ENCODE measurements at places on chromosomes 16 and 17. TPM values are rescaled to one million over a fixed set of nuclear protein-coding genes. Genes with fewer than 3 reads are reported as not detected.

PPP1R27 gene
- not detected for total RNA-seq

TRPV3 gene
- total RNA-seq = 0.66 TPM

- no peak for DNase-seq
- no peaks in the 10 kb centered on the region for H3K27me3 ChIP-seq
These were observed 131.2 kb upstream of the FAM20A start for GRCh38 chr17:68732301-68732749.

DNA sequence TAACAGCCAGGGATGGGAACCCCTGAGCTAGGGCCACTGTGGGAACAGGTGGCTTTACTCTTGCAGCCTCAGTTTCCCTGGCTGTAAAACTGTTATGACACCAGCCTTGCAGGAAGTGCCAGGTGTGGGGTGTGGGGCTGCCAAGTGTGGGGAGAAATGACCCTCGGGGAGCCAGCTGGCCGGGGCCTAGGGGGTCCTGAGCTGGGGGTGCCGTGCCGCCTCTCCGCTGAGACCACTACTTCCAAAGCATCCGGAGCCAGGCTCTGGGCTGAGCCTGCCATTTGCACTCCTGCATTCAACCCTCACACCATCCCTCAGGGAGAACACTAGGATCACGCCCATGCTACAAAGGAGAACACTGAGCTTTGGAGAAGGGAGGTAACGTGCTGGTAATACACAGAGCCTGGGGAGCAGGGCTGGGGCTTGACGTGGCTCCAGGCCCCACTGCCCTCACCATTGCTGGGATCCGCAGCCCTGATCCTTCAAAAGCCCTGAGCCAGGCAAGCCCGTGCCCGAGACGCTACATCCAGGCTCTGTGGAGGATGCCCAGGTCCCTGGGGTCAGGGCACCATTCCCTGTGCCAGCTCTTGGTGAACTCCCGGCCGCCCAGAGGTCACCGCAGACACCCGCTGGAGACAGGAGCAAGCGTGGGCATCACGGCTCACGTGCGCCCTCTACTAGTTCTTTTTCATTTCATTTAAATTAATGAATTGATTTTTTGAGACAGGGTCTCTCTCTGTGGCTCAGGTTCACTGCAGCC, 28.8 kb upstream of the GINS2 start:
- DNase-seq = peak; percentile 82
- no peaks in the 10 kb centered on the region for H3K36me3 ChIP-seq
- H3K27me3 ChIP-seq = no peaks in the 10 kb centered on the region
- no peak overlapping the region for H3K4me3 ChIP-seq

DNA sequence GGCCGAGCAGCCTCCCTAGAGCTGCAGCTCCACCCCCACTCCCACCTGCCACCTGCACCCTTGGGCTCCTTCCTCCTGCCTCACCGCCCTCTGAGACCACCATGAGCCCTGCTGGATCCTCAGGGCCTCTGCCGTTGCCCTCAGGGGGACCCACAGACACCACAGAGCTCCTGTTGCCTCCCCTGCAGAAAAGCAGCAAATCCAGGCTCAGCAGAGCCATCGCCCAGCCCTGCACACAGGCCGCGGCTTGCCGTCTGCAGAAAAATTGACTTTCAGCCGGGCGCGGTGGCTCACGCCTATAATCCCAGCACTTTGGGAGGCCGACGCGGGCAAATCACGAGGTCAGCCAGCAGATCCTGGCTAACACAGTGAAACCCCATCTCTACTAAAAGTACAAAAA, 7.0 kb upstream of the PPP1R27 start:
- no peak for DNase-seq
- H3K4me3 ChIP-seq = no peak overlapping the region
- H3K4me1 ChIP-seq = no peaks in the 10 kb centered on the region
- H3K36me3 ChIP-seq = peaks cover 9% of the 10 kb centered on the region

DNA sequence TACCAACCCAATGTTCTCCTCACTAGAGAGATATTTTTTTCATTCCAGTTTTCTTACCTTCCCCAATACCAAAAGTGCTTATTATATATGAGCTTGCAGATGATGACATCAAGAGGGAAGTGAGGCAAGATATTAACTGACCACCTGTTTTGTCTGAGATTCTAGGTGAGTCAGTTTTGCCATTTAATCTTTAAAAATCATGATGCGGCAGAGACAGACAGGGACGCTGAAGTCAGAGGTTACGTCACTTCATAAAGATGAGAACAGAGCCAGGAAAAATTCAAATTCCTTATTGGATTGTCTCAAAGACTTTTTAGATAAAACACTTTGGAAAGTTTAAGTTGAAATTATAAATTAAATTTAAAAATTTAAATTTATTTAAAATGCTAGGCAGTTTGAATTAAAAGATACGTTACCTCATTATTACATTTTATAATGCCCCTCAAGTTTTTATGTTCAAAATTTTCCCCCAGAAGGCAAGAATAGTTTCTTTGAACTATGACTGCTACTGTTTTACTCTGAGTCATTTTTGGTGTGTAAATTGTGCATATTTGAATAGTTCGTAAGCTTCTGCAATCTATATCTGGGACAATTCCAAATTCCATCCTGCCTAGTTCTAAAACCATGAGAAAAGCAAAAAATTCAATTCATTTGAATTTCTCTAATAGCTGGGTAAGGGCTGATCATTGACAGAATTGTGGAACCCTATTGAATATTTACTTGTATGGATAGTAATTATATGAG, 839.6 kb upstream of the GOT2 start:
- no peaks in the 10 kb centered on the region for H3K36me3 ChIP-seq
- no peaks in the 10 kb centered on the region for H3K27me3 ChIP-seq
- H3K4me1 ChIP-seq = no peaks in the 10 kb centered on the region
- DNase-seq = no peak

- H3K27me3 ChIP-seq = no peaks in the 10 kb centered on the region
- H3K36me3 ChIP-seq = no peaks in the 10 kb centered on the region
- DNase-seq = no peak
- no peak overlapping the region for H3K4me3 ChIP-seq
- H3K4me1 ChIP-seq = no peaks in the 10 kb centered on the region
These were observed 38.9 kb downstream of the TMEM100 start for GRCh38 chr17:55683550-55684315.

TP53TG3F gene
- not detected for total RNA-seq

PIK3R5 gene
- 5.2 TPM for total RNA-seq

DNA sequence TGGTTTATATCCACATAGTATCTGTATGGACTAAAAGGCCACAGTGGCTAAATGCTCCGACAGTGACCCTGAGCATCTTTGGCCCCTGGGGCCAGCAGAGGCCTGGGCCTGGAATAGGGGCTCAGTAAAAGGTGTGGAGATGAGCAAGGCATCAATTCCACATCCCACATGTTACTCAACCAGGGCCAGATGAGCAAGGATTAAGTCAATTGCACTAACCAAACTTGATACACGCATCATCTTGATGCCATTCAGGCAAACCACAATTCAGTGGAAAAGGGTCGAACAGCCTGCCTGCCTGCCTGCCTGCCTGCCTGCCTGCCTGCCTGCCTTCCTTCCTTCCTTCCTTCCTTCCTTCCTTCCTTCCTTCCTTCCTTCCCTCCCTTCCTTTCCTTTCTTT, 53.5 kb upstream of the DNAJA2 start:
- H3K4me1 ChIP-seq = no peaks in the 10 kb centered on the region
- no peak overlapping the region for H3K27ac ChIP-seq
- no peak for DNase-seq
- no peaks in the 10 kb centered on the region for H3K27me3 ChIP-seq

LPO gene
- total RNA-seq = not detected

GRCh38 chr16:79628988-79629387, 28.5 kb upstream of the MAF start:
- no peaks in the 10 kb centered on the region for H3K4me1 ChIP-seq
- DNase-seq = no peak
- H3K27ac ChIP-seq = no peak overlapping the region
- no peaks in the 10 kb centered on the region for H3K36me3 ChIP-seq
- no peak overlapping the region for H3K4me3 ChIP-seq

GRCh38 chr17:72516772-72517399, 396.1 kb downstream of the SOX9 start:
- H3K27me3 ChIP-seq = no peaks in the 10 kb centered on the region
- no peak overlapping the region for H3K27ac ChIP-seq
- no peaks in the 10 kb centered on the region for H3K36me3 ChIP-seq
- no peak for DNase-seq
- H3K4me1 ChIP-seq = peaks cover 20% of the 10 kb centered on the region
- no peak overlapping the region for H3K4me3 ChIP-seq

DNA sequence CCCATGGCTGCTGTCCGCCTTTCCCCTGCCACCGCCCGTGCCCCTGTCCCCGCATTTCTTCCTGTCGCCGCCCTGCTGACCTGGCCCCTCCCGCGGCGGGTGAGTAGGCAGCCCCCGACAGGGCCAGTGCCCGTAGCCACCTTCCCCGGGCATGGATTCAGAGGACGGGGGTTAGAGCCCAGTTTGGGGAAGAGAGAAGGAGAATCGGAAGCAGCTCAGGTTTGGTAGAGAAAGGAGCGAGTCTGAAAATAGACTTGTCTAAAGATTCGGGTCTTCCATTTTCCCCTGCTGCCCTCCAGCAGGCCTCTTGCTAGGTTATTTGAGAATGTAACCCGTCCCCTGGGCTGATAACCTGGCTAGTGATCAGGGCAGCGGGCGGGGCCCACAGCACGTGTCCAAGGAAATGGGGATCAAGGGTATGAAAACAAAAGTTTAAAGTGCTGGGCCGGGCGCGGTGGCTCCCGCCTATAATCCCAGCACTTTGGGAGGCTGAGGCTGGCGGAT, 7.9 kb upstream of the CLDN9 start:
- H3K27me3 ChIP-seq = no peaks in the 10 kb centered on the region
- peak overlapping the region; percentile 76 for H3K27ac ChIP-seq

DNA sequence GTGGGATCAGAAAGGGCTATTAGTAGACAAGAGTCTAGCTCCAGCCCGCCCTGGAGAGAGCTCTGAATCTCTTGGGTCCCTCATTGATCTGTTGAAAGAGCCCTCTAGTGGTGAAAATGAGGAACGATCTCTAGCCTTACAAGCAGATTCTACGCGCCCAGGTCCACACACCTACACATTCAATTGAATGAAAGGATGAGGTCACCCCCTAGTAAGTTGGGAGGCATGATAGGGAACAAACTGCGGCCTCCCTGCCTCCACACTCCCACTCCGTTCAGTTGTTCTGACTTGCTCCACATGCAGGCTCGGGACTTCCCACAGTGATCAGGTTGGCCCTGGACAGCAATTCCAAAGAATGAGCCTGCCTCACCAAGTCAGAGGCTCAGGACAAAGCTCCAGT, 2.9 kb upstream of the CACNG3 start:
- no peaks in the 10 kb centered on the region for H3K27me3 ChIP-seq
- no peaks in the 10 kb centered on the region for H3K4me1 ChIP-seq
- no peak for DNase-seq
- no peak overlapping the region for H3K27ac ChIP-seq

GRCh38 chr17:62862251-62862650, 54.1 kb upstream of the MARCHF10 start:
- H3K27ac ChIP-seq = no peak overlapping the region
- H3K36me3 ChIP-seq = no peaks in the 10 kb centered on the region
- no peaks in the 10 kb centered on the region for H3K4me1 ChIP-seq
- peak; percentile 7 for DNase-seq
- no peak overlapping the region for H3K4me3 ChIP-seq

DNA sequence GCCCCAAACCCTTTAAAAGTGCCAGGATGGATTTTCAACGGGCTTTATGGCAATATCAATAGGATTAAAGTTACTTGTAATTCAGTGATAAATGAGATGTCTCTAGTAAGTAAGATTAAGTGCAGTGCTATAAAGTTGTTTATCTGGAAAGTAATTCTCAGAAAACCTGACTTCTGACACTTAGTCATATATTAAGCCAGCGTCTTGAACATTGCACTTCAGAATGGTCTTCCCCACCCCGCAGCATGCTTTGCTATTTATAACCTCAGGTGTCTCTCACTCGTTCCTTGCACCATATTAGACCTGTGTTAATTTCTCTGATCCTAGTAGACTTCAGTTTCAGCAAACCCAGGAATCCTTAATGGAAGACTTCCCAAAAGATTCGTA, 2.1 kb upstream of the MAF start:
- H3K36me3 ChIP-seq = no peaks in the 10 kb centered on the region
- peak overlapping the region; percentile 2 for H3K4me3 ChIP-seq

- H3K4me1 ChIP-seq = no peaks in the 10 kb centered on the region
- no peaks in the 10 kb centered on the region for H3K36me3 ChIP-seq
- H3K4me3 ChIP-seq = peak within 1 kb of the TSS; percentile 87
- DNase-seq = peak; percentile 79
These were observed at the start of gene MLKL for GRCh38 chr16:74700438-74701225. TSS of gene MLKL (minus strand) at chr16:74700862. CDS start at chr16:74695757, 5,105 bp downstream.

DNA sequence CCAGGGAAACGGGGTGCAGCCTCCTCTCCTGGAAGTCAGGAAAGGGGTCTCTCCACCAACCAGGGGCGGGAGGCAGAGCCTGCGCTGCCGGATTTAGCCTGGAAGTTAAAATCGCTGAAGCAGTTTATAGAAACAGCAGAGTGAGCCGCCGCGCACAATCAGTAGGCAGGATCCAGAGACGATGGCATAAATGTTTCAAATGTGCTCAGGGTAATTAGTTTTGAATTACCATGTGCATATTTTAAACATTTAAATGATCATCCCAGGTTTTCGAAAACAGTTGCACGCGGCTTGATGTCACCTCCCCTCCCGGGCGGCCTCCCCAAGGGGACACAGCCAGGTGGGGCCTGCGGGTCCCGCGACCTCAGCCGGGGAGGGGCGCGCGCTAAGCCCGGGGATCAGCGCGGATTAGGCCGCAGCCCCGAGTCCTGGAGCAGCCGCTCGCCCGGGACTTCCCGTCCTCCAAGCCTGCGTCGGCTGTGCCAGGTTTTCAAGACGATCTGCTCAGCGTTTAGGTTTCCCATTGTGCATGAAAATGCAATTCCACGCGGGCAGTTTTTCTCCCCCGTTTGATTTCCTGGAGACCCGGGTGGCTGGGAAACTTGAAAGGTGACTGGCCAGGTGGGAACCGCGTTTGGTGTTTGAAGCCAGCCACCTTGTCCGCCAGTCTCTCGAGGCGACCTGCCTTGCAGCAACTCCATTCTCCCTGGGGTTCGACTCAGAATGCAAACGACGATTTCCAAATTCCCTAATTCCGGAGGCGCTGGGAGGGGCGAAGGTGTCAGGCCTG, 78.3 kb downstream of the RPA1 start:
- no peak for DNase-seq
- H3K4me1 ChIP-seq = peaks cover 3% of the 10 kb centered on the region
- no peaks in the 10 kb centered on the region for H3K27me3 ChIP-seq
- H3K4me3 ChIP-seq = no peak overlapping the region
- no peaks in the 10 kb centered on the region for H3K36me3 ChIP-seq
- no peak overlapping the region for H3K27ac ChIP-seq

TVP23B gene
- total RNA-seq = 21.5 TPM

DNA sequence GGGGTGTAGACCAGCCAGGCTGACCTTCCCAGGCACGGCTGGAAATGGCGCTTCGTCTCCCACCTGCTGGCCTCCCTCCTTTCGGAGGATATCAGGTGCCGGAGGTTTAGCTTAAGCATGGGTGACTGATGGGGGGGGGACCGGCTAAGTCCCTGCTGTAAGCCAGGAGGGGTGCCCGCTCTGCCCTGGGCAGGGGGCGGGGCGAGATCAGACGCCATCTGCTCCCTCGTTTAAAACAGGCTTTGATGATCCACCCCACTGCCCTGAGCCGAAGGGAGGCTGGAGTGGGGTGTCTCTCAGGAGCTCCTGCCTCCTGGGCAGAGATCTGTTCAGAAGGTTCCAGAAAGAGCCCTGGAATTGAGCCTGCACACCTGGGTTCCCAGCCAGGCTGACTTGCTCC, 26.0 kb downstream of the C16orf74 start:
- H3K27ac ChIP-seq = no peak overlapping the region
- H3K36me3 ChIP-seq = no peaks in the 10 kb centered on the region
- no peaks in the 10 kb centered on the region for H3K27me3 ChIP-seq
- no peak overlapping the region for H3K4me3 ChIP-seq
- DNase-seq = no peak

All from right lobe of liver (tissue), 6 donors.